ENCODE measurements at places on chromosomes 11 and 22.

DNA sequence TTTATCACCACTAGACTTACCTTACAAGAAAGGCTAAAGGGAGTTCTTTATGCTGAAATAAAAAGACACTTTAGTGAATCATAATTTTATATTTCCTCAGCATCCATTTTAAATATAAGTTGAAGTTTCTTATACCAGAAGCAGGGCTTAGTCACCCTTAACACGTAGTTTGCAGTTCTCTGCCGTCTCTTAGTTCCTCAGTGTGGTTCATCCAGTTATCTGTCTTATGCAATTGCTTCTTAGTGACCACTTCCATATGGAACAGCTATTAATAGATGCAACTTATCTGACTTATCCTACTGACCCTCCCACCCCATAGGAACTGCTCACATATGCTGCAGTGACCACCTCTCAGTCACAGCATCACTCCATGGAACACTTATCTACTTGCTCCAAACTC lies 11.7 kb upstream of the SLC36A4 start:
- DNase-seq: no peak

DNA sequence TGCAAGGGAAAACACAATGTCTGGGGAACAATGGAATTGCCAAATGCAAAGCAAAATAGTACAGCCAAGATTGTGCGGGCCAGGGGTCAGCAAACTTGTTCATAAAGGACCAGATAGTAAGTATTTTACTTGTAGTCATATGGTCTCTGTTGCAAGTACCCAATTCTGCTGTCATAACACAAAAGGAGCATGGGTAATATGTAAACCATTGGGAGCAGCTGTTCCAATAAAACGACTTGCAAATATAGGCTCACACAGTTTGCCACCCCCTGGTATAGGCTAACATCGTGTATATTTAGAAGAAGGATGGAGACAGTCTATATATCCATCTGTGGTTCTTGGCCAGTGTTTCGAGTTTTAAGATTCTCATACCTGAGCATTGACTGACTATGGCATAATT lies 15.6 kb downstream of the SDHAF2 start:
- DNase-seq: peak; percentile 68

- DNase-seq: no peak
Observed at GRCh38 chr11:129578006-129578405, 202.4 kb downstream of the BARX2 start.

DNA sequence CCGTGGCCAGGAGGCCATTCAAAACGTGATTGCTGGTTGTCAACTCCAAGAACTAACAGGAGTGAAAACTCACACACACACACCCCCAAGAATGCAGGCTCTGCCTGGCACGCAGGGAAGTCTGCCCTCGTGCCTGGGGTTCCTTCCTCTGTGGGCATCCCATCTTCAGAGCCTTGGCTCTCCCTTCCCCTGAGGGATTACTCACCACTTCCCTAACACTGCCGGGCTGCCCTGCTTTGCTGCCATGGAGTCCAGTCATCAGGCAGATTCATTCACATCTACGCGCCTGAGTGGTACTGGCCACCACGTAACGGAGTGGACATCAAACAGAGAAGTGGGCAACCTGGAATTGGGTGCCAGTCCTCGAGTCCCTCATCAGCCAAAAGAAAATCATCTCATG lies 120.7 kb upstream of the TMEM45B start:
- no peak for DNase-seq

DNA sequence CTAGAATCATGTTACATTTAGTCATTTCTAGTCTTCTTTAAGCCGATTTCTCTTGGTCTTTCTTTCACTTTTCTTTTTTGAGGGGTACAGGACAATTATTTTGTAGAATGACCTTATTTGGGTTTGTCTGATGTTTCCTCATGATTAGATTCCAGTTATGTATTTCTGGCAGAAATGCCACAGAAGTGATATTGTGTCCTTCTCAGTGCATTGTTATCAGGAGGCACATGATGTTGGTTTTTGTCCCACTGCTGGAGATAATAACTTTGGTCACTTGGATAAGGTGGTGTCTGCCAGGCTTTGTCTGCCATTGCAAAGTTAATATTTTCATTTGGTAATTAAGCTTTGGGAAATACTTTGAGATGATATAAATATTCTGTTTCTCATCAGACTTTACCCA lies 100.3 kb downstream of the RRM1 start:
- DNase-seq: no peak

DNA sequence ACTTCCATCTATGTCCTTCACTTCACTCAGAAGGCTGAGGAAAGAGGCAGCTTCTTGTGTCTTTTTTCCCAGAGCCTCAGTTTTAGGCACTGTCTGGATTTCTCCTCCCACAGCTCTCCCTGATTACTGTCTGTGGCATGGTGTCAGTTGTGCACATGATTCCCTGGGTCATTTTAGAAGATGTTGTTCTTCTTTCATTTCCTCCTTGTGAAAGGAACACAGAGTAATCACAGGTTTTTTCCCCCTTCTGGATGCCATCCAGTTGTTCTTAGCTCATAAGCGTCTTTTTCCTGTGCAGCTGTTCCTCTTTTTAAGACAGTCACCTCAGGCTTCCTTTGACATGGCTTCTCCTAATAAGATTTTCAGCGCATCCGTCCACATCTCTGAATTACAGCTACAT lies 212.2 kb downstream of the FAM181B start:
- no peak for DNase-seq

GRCh38 chr11:115996125-115996807 lies 492.1 kb upstream of the CADM1 start:
- DNase-seq: no peak

DNA sequence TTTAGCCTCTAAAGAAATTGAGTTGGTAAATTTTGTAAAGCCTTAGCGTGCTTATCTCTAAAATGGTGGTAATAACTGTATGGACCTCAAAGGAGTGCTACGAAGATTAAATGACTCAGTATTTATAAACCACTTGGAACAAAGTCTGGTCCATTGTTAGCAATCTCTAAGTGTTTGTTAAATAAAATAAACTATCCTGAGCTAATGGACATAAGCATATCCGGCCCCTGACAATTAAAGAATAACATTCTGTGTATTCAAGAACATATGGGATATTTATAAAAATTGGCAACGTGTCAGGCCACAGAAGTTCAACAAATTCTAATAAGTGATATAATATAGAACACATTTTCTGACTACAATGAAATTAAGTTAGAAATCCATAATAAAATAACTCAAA lies 71.0 kb downstream of the MYEOV start:
- no peak for DNase-seq

DNA sequence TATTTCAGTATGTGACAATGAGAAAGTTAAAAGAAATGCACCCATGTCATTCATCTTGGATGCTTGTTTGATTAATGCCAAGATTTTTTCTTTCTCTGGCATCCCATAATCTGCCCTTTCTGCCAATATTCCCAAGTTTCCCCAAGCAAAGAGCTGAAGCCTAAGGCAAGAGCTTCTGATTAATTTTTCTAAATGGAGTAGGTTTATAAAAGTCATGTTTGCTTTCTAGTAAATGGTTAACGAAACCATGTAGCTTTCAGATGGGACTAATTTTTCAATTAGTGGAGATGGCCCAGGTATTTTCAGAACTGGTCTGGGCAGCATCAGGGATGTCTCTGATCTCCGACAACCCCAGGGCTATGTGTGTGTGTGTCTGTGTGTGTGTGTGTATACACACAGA lies 55.3 kb downstream of the LRRC4C start:
- no peak for DNase-seq

GRCh38 chr11:75536786-75537641 lies 11.3 kb upstream of the GDPD5 start:
- no peak for DNase-seq

DNA sequence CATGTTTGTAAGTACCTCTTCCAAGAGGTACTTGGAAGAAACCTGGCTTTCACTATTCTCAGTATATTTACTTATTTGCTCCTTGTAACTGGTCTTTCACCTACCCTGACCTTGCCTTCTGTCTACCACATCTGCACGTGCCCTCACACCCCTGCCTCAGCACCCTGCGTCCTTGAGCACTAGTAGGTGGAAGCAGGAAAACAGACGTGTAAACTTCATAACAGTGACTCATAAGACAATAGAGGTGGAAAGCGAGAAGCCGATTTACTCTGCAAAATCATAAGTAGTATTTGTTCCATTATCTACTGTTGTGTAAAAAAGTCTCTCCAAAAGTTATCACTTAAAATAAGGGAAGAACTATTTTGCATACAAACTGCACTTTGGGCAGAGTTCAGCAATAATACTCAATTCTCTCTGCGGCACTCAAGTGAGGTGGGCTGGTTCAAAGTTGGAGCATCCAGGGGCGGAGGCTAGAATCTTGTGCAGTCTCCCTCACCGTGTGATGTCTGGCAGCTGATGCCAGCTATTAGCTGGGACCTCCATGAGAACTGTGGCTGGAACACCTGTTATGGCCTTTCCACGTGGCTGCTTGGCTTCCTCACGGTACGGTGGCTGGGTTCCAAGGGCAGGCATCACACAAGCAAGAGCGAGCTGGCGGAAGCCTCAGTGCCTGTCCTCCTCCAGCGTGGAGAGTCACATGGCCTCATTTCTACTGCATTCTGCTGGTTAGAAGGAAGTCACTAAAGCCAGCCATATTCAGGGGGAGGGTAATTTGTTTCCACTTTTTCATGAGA lies 30.4 kb downstream of the PACS1 start:
- peak; percentile 60 for DNase-seq

DNA sequence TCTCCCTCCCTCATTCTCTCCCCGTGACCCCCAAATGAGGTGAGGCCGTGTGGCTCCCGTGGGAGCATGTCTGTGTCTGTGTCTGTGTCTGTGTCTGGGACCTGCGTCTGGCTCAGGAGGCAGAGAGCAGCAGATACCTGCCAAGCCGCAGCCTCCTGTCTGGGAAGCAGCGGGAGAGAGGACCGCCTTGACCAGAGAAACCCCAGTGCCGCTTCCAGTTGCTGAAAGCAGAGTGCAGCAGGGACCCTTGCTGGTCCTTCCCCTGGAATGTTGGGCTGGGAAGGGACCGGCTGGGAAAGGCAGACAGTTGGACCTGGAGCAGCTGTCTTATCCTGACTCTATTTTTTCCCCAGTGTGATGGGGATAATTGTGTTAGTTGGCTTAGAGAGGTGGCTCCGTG lies 525 bp downstream of the CSDC2 start:
- DNase-seq: no peak
